CD8-positive, alpha-beta memory T cell (primary cell): ENCODE measurements at places on chromosomes 7 and 10. TPM values are rescaled to one million over a fixed set of nuclear protein-coding genes. Genes with fewer than 3 reads are reported as not detected.
A peak's percentile ranks its signal among the peaks of the same experiment; 100 is the strongest.

Gene IFIT1B
- not detected for total RNA-seq

Gene OR9A2
- not detected for total RNA-seq

DNA sequence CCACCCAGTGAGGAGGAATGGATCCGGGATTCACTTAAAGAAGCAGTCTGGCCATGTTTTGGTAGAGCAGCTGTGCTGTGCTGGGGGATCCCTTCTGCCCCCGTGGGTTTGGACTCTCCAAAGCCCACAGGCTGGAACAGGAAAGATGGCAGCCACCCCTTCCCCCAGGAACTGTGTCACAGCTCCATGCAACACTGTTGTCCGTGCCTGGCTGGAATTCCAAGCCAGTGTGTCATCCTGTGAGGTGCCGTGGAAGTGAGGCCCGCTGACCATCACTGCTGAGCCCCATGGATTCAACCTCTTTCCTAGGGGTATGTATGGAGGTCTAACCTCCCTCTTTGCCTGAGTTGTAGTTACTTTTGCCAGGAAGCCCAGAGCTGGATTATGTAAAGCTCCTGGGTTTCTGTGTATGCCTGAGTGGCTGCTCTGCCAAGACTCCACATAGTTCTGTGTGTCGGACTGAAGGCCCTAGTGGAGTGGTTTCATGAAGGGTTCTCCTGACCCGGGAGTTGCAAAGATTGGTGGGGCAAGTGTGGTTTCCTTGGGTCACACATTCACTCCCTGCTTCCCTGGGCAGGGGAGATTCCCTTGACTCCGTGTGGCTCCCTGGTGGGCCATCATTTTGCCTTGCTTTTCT, 35.1 kb upstream of the PCGF5 start:
- no peak for DNase-seq

- peak; percentile 55 for DNase-seq
These were observed 48.4 kb downstream of the SHH start for GRCh38 chr7:155763691-155764437.

DNA sequence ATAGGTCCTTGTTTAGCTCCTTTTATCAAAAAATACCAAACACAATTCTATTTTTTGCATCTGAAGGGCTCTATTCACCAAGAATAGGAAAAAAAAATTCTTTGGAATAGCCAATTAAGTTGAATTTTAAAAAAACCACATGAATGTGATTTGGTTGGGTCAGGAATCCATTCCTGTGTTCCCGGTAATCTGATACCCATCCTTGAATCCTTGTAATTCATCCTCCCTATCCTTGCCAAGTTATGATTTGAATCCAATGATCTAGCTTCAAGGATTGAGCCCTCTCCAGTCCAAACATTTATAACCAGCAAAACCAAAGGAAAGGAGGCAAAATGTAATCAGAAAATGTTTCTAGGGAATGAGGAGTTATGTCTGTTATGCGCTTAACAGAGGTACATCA, 86.6 kb downstream of the CFAP58 start:
- no peak for DNase-seq

- DNase-seq: no peak
These were observed 985 bp upstream of the ETV1 start for GRCh38 chr7:13990319-13990983.

DNA sequence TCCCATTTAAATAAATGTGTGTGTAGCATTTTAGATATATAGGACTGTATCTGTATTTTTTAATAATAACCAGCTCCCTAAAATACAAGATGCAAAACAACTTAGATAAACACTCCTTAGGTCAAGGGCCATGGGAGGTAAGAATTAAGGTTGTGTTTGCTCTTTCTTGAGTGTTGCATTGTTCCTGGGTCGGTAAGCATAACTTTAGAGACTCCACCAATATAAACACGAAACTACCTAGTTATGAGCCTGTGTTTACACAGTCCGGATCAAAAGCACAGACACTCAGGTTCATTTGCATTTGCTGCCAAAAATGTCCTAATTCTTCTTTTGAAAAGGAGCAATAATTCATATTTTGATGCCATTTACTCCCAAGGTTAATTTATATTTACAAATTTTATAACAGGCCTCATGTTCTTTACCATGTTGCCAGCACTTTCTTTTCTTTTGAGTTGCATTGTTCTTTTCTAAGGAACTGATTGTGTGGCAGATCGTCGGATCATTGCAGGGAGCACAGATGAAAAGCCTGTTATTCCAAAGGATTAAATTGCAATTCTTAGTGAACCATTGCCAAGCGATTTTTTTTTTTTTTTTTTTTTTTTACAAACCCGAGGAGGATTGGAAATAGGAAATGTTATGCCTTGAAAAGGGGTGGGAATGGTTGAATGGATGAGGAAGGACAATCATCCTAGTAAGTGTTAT, 45.8 kb upstream of the GLCCI1 start:
- DNase-seq: no peak

DNA sequence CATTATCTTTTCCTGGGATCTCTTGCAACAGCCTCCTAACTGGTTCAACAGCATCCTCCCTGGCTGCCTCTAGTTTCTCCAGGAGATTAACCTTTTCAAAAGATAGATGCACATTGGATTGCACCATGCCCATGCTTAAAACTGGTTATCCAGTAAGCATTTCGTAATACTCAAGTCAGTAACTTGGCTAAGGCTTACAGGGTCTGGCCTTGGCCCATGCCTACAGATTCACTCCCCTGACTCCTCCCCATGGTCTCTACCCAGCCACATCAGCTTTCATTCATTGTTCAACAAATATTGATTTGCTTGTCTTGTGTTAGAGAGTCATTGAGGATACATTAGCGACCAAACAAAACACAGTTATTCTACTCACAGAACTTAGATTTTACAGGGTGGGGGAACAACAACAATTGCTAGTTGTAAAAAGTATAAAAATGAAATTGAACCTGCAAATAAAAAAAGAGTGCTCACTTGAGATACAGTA, 1.8 kb upstream of the KIF20B start:
- no peak for DNase-seq

DNA sequence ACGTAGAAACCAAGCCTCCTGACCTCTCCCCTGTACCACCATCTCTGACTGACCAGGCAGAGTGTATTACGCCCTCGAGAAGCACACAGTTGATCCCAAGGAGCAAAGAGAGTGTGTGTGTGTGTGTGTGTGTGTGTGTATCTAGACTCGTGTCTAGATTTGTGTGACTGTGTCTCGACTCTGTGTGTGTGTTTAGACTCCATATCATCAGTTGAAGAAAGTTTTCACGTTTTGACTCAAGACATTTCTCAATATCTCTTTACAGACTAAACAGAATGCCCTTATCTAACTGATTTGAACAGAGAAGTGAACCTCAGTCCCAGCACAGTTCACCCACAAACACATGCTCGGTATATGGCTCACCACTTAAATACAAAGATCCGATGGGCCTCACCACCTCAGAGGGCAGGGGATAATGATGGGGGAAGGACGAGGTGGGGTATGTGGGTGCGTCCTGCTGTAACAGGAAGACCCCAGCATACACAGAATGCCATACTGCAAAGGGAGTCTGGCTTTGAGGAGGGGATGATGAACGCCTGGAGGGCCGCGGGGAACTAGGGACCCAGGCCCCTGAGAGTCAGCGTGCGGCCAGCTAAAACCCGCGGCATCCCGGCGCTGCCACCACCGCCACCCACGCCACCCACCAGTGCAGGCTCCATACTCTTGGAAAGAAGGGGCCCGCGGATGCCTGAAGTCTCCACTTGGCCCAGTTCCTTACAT, 780 bp downstream of the ALDH18A1 start:
- no peak for DNase-seq
